ENCODE measurements at places on chromosomes 1 and 21.

GRCh38 chr1:28126783-28127490, 38.5 kb upstream of the EYA3 start:
- DNase-seq: no peak

GRCh38 chr1:109801791-109802135, 38.0 kb upstream of the EPS8L3 start:
- no peak for DNase-seq

DNA sequence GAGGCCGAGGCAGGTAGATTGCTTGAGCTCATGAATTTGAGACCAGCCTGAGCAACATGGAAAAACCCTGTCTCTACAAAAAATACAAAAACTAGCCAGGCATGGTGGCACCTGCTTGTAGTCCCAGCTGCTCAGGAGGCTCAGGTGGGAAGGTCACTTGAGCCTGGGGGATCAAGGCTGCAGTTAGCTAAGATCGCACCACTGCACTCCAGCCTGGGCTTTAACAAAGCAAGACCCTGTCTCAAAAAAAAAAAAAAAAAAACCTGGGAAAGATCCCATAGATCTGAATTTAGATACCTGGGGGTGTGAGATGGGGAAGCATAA, 32.9 kb downstream of the NIBAN1 start:
- DNase-seq: no peak

- no peak for DNase-seq
These were observed 329.4 kb upstream of the ESRRG start for GRCh38 chr1:217052626-217053025.

DNA sequence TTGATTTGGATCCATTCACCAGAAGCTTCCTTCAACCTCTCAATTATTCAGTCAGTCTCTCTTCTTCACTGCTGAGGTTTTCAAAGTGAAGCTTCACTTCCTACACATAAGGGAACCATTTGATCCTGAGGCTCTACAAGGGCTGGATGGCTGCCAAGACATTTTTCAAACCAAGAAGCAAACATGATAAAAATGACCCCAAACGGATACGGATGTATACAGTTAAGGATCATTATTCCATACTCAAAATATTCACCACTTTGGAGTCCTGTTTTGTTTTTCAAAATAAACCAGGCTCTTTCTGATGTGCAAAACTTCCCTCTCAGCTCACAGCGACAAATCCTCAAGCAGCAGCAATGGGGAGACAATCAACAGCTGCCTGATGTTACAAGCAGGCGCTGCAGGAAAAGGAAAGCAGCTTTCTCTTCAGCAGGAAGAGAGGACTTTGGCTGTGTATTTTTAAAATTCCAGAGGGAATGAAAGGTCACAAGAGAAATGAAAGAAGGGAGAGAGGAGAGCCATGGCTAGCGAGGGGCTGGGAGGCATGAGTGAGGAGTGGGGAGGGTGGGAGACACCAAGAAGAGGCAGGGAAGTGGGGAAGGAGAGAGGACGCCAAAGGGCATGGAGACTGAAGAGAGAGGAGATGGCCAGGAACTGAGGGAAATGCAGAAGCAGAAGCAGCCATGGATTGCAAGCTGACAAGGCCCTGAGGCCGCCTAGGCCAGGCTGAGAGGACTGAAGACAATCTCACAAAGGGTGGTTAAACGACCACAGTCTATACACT, 145.4 kb downstream of the SLC45A1 start:
- peak; percentile 37 for DNase-seq

- no peak for DNase-seq
These were observed 102.8 kb upstream of the PROX1 start for GRCh38 chr1:213884942-213885341.

- no peak for DNase-seq
These were observed 9.4 kb upstream of the AKR1A1 start for GRCh38 chr1:45541193-45541592.

- DNase-seq: peak; percentile 71
These were observed at the start of gene MOB3C for GRCh38 chr1:46616277-46617107. Gene MOB3C (minus strand): TSS chr1:46616811. CDS start chr1:46613321, 3,490 bp downstream.

GRCh38 chr1:115062542-115063004, 26.7 kb downstream of the TSPAN2 start:
- peak; percentile 83 for DNase-seq

DNA sequence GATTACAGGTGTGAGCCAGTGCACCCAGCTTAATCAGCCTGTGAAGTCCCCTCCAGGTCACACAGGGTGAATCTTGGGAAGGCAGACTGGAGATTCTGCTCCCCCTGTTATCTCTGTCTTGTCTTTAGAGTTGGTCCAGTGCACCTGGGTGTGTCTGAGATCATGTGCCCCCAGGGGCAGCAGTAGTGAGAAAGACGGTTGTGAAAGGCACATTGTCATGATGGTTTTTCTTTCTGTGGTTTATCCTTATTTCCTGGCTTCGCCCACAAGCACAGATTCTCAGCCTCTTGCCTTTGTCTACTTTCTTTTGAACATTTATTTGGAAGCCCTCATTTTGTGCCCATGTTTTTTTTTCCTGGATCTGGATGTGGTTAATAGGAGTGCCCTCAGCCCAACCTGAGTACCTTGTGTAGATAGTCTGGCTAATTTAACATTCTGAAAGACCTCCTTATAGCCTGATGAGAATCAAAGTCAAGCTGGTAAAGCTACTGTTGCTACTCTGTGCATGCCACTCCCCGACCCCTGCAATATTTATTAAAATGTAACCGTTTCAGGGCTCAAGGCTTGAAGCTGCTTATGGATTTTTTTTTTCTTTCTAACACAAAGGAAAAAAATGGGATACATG, 23.7 kb downstream of the UCK2 start:
- DNase-seq: no peak

DNA sequence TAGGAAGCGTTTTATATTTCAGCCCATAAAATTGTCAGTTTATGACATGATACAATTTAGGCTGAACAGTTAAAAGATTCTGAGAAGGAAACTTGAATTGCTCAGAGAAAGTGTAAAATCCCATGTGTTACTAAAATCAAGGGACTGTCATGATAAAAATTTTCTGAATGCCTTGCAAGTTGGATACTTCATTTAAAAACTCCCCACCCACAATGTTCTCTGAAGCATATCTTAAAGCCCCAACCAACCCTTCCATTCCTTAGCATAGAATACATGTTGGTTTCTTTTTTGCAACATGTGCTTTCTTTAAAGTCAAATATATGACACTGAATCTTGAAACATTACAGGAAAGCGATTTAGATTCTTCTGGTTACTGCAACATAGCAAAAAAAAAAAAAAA, 97.4 kb downstream of the MRPL39 start:
- DNase-seq: no peak

DNA sequence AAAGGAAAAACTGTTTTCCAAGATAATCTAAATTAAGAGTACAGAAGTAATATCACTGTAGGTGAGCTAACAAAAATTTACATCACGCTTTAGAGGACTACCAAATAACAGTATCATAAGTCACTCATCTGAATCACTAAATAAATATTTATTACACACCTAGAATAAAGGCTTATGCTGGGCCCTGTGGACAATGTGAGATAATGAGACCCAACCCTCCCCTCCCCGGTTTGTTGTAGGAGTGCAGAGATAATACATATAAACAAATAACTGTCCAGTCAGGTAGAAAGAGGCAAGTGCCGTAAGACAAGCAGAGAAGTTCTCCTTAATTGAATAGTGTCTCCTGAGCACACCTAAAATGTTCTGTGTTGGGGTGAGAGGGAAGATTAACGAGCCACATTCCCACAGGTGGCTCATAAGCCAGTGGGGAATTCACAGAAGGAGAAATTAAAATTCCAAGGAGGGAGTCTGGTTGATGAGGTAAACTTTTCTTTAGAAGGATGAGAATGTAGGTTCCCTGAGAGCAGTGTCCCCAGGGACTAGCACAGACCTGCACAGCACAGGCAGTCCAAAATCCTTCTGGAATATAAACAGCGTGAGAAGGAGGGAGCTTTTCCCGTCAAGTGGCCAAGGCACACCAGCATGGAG, 241.4 kb downstream of the NFIA start:
- no peak for DNase-seq

DNA sequence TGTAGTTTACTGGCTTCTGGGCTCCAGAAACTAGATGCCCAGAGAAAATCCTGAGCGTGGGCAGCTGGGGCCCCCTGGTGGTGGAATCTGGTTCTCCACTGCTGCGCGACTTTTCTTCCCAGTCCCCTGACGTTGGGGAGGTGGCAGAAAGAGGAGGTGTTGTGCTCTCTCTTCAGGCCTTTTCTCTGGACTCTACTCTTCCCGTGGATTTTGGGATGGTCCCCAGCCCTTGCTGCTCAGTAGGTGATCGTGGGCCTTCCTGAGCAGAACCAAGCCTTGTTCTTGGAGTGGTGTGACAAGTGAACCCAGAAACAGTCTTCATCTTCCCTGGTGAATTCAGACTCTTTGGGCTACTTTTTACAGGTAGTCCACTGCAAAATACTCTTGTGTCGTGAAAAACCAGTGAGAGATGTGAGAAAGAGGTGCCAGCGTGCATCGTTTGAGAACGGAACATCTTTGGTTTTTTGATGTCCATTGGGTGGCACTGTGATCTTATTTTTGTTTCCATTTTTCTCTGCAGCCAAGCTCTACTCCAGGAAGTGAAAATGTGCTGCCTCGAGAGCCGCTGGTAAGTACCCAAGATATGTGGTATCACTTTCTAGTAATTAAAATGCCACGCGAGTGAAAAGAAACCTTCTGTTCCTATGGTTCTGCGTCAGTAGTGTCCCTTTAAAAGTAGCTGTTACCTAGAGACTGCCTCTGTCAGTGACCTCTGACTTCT, 20.2 kb downstream of the PEX14 start:
- peak; percentile 81 for DNase-seq

DNA sequence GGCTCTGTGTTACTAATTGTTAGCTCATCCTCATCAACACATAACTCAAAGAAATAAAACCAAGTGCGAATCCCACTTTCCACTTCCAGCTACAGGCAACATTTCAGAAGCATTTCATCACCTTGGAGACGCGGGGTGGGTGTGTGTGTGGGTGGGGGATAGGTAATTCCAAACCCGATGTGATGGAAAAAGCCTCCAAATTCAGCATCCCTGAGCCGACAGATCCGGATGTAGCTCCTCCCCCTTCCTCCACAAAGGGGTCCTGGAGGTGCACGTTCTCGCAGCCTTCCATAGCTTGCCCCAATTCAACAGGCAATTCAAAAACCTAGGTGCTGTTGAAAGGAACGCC, 486 bp downstream of the HSPA13 start:
- peak; percentile 3 for DNase-seq

DNA sequence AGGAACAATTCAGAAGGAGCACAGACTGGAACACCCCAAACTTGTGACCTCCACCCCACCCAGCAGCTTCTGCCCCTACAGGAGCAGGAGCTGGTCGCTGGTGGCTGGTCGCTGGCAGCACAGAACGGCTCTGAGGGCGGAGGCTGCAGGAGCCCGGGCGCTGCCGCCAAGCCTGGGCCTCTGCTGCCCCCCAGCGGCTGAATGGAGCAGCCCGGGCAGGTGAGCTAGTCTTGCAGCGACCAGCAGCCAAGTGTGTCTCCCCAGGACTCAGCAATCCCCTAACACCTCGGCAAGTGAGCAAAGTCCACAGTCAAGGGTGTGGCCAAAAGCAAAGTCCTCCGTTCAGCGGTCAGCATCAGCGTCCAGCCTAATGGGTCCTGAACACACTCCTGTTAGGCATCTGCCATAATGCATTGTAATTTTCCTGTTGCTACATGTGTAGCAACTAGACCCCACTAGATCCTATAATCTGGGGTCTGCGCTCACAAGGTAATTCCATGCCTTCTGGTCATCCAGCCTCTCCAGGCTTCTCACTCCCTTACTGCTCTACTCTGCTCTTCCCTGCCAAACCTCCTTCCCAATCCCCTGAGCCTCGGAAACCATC, 12.1 kb upstream of the GJB5 start:
- peak; percentile 95 for DNase-seq

DNA sequence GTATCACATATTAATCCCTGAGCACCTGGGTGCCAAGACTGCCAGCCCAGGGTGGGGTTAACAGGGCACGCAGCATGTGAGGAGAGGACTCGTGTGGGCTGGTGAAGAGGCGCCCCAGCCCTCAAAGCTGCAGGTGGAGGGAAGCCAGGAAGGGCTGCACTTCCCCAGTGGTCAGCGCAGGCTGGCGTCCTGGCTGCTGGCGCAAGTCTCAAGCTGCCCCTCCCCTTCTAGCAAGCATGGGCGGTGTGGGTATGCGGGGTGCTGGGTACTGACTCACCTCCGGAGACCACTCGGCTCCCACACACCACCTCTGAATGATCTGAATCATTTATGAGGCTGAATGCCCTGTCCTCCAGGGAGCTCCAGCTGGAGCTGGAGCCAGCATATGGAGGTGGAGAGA, 44.0 kb downstream of the EIF2D start:
- no peak for DNase-seq

DNA sequence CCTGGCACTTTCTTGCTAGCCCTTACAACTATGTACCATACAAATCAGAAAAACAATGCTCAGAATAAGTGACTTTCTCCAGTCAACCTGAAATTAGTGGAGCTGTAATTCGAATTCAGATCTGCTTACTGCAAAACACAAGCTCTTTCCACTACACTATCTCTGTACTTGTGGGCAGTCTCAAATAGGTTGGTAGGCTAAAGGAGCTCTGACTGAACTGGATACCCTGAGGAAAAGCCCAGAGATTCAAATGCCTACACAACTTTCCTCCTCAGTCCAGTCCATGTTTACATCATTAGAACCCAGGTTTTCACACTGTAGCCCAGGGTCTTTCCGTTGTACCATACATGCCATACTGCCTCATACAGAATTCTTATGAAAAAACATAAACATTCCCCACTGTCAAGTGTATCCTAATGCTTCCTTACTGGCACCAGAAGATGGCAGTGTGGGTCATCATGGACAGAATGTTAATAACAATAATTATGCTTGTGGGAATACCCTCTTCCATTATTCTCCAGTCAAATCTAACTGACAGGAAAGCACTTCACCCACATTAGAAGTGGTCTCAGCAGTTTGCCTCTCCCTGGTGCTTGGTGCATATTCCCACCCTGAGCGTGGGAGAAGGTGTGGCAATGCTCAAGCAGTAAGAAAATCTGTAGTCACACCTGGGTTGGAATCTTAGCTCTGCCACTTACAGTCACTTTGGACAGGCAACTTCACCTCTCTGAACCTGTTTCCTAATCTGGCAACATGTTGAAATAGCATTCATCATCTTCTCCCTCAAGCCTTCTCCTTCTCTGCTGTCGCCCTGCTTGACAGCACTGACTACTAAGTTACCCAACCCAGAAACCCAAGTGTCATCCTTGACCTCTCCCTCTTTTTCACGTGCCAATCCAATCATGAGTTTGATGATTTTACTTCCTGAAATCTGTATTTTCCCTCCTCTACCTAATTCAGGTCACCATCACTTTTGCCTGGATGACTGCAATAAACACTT, 14.4 kb upstream of the ZFYVE9 start:
- peak; percentile 47 for DNase-seq

- DNase-seq: no peak
These were observed 108.3 kb downstream of the POU2F1 start for GRCh38 chr1:167328816-167329483.

- DNase-seq: peak; percentile 70
These were observed at the start of gene HMCN1 for GRCh38 chr1:185733818-185734735. Gene HMCN1 (plus strand): TSS chr1:185734391. CDS start chr1:185734780, 389 bp downstream.

DNA sequence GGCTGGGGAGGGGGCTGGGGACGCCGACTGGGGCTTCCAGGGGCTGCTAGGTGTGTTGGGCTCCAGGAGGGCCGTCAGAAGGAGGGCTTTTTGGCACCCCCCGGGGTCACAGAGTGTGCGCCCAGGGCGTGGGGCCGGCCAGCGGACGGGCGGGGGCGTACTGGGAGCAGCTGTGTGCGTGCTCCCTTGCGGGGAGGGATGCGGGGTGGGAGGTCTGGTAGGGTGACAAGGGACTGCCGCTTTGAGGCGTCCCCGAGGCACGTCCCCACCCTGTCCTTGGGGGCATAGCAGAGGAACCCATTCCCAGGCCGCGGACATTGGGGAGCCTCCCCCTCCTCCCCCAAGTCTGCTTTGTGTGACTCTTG, 1.1 kb downstream of the FOXO6 start:
- DNase-seq: no peak

- no peak for DNase-seq
These were observed 35.7 kb downstream of the EDN2 start for GRCh38 chr1:41448821-41449220.
